ENCODE measurements at places on chromosomes 12 and 14.

- no peak for DNase-seq
Observed at GRCh38 chr12:65926119-65926908, 102.0 kb downstream of the HMGA2 start.

- DNase-seq, result no peak
Observed at GRCh38 chr12:54935235-54935951, 49.2 kb downstream of the TESPA1 start.

- DNase-seq, result no peak
Observed at GRCh38 chr12:123942238-123942653, 30.4 kb downstream of the CCDC92 start.

- DNase-seq, result no peak
Observed at GRCh38 chr12:41061192-41061591, 126.9 kb upstream of the PDZRN4 start.

DNA sequence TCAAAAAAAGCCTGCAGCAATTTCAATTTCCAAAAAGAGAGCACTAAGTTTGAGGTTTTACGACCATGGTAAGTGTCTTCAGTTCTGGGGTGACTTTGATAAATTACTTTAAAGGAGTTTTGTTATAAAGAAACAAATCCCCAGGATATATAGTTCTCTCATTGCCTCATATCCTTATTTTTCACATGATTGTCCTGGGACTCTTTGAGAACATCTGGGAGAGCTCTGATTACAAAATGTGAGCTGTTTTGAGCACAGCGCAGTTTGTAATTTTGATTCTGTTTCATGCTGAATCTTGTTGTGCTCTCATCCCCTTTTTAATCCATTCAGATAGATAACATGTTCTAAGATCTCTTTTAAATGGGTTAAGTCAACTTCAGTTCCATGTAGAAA is 67.7 kb upstream of the DCN start:
- DNase-seq, result no peak

GRCh38 chr12:53171725-53172329 is 8.7 kb upstream of the ZNF740 start:
- no peak for DNase-seq

- DNase-seq, result no peak
Observed at GRCh38 chr14:99698642-99699041, 14.5 kb downstream of the CYP46A1 start.

DNA sequence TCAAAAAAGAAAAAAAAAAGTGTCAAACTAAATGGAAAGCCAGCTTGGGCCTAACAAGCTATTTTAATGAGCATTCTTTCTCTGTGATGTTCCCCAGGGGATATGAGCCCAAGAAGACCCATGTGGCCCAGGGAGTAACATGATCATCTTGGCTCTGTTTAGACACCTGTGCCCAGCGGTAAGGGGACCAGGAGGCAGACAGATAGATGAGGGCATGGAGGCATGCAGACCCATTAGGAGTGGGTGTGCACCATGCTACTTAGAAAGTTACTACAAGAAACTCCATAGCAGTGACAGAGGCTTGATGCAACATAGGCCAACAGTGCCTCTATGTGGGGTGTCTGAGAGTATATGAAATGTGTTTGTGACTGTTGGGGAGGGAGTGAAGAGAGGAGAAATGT is 3.1 kb upstream of the CREBL2 start:
- DNase-seq, result no peak

- no peak for DNase-seq
Observed at GRCh38 chr14:50744231-50744630, 76.1 kb upstream of the SAV1 start.

DNA sequence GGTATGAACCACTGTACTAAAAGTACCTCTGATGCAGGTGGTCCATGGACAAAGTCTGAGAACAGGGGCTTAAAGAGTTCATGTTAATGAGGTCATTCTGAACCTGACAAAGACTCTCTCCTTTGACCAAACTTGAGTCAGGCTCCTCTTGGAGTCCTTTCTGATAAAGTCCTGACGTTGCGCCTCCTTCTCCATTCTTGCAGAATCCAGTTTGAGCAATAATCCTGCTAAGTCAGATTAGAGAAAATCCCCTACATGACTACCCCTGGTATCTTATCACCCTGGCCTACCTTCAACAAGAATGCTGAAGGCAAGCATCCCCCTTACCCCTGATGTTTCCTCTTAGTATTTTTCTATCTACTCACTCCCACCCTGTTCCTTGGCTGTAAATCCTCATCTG is 46.0 kb upstream of the ISM2 start:
- DNase-seq, result no peak

DNA sequence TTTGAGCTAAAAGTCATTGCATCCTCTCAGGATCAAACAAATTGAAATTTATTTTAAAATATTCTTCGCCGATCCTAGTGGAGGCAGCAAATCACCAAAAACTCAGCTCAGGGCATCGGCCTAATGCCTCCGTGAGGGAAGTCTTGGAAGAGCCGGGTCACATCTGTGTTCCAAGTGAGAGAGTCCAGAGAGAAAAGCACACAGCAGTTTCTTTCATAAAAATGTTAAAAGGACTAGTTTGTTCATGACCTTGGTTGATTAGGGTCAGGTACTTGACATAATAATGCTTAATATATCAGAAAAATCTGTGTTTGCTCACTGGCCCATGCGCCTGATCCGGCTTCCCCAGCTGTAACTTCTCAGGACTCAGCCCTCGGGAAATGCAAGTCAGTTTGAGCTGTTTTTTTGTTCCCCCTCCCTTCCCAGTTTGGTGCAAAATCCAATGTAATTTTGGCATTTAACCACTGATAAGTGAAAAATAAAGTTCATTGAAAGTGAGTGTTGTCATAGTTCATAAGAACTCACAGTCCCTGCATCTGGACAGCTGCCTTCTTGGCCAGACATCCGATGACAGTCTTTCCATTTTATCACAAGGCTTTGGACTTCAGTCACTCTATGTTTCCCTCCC is 161.7 kb downstream of the CAND1 start:
- no peak for DNase-seq

DNA sequence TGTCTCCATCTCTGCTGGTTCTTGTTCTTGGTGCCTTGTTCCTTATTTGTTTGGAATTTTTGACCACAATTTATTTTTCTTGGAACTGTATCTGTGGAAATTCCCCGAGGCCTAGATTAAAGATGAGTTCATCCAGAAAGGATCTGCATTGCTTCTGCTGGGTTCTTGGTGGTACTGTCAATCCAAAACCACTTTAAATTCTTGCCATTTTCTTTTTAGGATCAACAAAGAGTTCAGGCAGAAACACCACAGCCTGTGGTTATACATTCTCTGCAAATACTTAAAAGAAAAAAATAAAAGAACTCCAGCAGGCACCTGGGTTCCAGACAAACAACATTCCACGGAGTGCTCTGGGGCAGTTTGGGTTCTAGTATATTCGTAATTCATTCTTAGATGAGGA is 6.0 kb upstream of the VAMP1 start:
- no peak for DNase-seq

DNA sequence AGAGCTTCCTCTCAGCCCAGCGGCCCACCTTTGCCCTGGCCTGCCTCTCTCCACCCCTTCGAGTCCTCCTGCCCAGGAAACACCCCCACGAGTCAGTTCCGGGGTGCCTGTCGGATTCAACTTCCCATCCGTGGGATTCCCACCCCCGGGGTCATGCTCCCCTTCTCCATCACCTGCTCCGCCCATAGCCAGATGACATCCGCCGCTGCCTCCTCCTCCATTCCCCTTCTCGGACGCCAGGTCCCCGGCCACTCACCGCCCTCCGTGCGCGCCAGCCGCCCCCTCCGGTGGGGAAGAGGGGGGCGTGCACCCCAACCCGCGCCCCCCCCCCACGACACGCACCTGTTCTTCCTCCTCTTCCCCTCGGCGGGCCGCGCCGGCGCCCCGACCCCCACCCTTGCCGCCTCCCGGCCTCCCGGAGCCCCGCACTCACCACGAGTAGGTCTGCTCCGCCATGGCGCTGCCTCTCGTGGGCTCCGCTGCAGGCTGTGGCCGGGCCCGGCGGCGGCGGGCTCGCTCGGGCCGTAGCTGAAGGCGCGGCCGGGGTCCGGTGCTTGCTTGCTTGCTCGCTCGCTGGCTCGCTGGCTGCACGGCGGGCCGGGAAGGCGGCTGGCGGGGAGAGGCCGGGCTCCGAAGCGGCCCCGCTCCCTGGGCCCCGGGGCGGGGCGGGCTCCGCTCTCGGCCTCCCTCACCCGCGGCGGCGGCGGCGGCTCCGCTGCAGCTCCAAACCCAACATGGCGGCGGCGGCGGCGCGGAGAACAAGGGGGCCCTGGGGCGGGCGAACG is 554 bp downstream of the SPPL3 start:
- peak; percentile 39 for DNase-seq

DNA sequence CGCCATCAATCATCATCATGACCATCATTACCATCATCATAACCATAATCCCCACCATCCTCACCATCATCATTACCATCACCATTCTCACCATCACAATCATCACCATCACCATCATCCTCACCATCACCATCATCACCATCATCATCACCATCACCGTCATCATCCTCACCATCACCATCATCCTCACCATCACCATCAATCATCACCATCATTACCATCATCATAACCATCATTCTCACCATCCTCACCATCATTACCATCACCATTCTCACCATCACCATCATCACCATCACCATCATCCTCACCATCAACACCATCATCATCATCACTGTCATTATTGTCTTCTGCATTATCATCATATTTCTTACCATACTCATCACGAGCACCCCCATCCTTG is 245.5 kb downstream of the ADGRD1 start:
- DNase-seq, result no peak

DNA sequence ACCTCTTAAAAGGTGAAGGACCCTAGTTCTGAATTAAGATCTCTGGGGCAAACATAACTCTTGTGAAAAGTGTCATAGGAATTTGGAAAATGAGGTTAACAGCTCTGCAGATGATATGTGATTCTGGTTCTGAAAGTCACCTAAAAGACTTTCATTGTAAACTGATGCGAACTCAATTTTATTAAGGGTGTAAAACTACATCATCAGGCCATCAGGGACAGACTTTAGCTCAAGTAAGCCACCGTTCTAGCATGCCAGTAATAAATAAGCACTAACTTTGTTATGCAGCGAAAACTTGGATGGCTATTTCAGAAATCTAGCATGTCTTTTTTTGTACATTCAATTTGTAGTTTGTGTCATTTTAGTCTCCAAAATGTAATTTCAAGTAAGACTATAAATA is 61.6 kb downstream of the R3HDM2 start:
- DNase-seq, result no peak

DNA sequence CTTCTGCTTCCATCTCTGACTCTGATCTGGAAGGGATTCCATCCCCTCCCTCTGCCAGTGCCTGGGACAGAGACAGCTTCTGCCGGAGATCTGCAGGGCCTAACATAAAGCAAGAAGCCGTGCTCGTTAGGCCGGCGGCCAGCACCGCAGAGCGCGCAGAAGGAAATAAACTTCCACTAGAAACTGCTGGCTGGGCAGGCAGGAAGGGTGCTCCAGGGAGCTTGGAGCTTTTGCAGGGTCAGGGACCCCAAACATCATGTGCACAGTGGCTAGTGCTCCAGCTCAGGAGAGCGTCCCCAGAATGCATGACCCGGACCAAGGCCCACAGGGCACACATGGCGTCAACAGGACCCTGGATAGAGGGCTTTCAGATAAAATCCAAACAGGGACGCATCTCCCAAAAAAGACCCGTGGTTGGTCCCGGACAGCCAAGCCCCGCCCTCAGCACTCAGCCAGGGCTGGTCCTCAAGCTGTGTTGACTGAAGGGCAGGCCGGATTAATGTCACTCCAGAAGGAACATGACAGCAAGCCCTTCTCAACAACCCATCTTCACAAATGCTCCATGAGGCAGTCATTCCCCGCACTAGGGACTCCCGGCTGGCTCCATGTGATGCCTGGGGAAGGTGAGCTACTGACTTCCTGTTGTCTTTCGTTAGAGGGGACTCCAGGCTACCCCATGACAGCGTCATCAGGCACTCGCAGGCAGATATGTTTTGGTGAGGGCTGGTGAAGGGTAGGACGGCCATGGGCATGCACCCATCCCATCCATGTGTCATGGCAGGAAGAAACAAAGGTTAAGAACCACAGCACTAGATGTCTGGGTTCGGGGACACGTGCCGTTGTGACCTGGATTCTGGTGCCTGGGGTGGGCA is 121.5 kb downstream of the CALM1 start:
- DNase-seq, result no peak

DNA sequence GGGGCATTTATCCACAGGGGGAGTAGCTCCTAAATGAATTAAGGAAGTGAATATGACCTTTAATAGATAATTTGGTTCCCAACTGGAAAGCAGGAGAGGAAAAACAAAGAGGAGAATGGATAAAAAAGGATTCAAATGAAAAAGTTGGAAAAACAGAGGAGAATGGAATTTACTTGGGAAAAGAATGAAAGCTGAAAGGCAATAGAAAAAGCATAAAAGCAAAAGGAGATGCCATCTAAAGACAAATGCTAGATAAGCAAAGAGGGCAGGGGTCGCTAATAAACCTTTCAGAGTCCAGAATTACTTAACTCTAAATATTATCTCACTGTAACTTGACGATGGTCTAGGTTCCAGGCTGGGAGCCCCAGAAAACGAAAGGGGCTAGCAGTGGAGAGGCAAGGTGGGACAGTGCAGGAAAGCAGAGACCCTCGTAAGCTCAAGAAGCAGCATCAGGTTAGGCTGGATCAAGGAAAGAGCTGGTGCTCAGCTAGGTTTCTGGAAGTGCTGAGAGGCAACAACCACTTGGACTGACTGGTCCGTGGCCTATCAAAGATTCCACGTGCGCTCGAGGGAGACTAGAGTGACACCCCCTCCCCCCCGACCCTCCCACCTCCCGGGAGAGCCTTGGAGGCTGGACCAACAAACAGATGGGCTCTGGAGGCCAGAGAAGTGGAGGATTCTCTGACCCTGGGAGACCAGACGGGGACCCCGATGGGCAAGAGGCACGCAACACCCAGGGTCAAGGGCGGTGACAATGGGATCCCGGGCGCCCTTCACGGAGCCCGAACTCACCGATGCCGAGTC is 1.2 kb downstream of the SLC2A13 start:
- DNase-seq, result no peak

- no peak for DNase-seq
Observed at GRCh38 chr12:42422785-42423184, 96.8 kb downstream of the PPHLN1 start.

GRCh38 chr12:6555018-6555691 is 687 bp downstream of the IFFO1 start:
- no peak for DNase-seq

- no peak for DNase-seq
Observed at GRCh38 chr12:50581226-50582184, 76.7 kb downstream of the DIP2B start.

GRCh38 chr12:124428792-124429281 is 133.9 kb downstream of the RFLNA start:
- no peak for DNase-seq

- no peak for DNase-seq
Observed at GRCh38 chr14:75188520-75189268, 12.3 kb upstream of the TMED10 start.

GRCh38 chr14:55279384-55279783 is 8.2 kb downstream of the FBXO34 start:
- DNase-seq, result no peak

- DNase-seq, result no peak
Observed at GRCh38 chr12:112140728-112141127, 15.4 kb downstream of the TRAFD1 start.

- no peak for DNase-seq
Observed at GRCh38 chr12:65192963-65193516, 23.7 kb downstream of the LEMD3 start.

- DNase-seq, result peak; percentile 10
Observed at GRCh38 chr14:77181603-77182437, at the start of gene TMEM63C. Gene TMEM63C (plus strand): TSS chr14:77181798. CDS start chr14:77218814, 37,016 bp downstream.

- no peak for DNase-seq
Observed at GRCh38 chr12:89200217-89200616, 152.1 kb downstream of the DUSP6 start.

Measured in stimulated activated CD8-positive, alpha-beta memory T cell treated with anti-CD3 and anti-CD28 coated beads, Interleukin-2, amount 100 ng/mL, for 1 hour (primary cell).